ENCODE measurements at places on chromosomes 7 and 10. TPM values are rescaled to one million over a fixed set of nuclear protein-coding genes. Genes with fewer than 3 reads are reported as not detected.

Gene TRPV5
- 0.15 TPM for total RNA-seq

Gene IDI2
- total RNA-seq: not detected

DNA sequence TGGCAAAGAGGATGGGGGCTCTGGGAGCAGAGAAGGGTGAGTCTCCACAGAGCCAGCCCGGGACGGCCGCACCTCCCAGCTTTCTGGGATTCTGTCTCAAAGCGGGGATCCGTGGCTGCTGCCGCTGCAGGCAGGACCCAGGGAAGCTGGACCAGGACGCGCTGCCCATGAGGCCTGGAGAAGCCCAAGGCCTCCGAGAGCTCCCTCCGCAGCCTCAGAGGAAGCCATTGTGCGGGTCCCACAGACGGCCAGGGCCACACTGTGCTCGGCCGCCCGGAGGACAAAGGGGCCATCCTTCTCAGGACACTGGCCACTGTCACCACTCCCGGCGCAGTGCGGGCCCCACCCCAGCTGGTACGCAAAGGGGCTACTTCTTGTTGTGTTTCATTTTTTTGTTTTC lies 79.3 kb upstream of the PDGFA start:
- H3K27ac ChIP-seq: no peak overlapping the region
- no peaks in the 10 kb centered on the region for H3K4me1 ChIP-seq
- peaks cover 5% of the 10 kb centered on the region for H3K27me3 ChIP-seq
- no peak for DNase-seq
- no peaks in the 10 kb centered on the region for H3K36me3 ChIP-seq

- peaks cover 22% of the 10 kb centered on the region for H3K27me3 ChIP-seq
- H3K36me3 ChIP-seq: no peaks in the 10 kb centered on the region
- H3K4me1 ChIP-seq: peaks cover 2% of the 10 kb centered on the region
- H3K27ac ChIP-seq: no peak overlapping the region
These were observed 27.7 kb upstream of the VAX1 start for GRCh38 chr10:117165538-117166417.

DNA sequence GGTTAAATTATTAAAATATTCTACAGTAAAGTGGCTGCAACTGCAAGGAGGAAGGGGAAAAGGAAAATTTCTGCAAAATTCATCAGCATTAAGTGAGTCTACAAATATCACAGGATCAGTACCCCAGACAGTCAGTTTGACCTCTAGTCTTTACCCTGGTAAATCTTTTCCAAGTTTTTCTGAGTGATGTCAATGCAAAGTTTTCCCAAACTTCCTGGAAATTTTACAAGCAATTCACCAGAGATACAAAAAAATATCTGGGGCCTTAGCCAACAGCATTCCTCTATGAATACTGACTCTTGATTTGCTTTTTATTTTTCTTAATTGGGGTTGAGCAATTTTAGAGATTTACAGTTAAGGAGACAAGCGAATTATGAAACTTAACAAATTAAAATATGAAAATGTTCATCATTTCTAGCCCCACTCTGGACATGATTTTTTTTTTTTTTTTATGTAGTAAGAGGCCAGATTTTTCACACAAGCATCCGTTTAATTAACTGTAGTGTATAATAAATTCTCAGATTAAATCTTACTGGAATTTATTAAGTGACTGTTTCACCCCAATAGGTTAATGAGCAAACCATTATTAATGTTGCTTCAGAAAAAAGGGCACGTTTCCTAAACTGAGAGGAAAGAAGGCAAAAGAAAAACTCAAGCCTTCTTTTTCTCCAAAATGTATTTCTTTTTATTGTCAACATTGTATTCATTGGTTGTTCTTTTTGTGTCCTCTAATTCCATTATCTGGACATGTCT lies 539.5 kb upstream of the FZD8 start:
- no peaks in the 10 kb centered on the region for H3K36me3 ChIP-seq
- peaks cover 1% of the 10 kb centered on the region for H3K4me1 ChIP-seq

DNA sequence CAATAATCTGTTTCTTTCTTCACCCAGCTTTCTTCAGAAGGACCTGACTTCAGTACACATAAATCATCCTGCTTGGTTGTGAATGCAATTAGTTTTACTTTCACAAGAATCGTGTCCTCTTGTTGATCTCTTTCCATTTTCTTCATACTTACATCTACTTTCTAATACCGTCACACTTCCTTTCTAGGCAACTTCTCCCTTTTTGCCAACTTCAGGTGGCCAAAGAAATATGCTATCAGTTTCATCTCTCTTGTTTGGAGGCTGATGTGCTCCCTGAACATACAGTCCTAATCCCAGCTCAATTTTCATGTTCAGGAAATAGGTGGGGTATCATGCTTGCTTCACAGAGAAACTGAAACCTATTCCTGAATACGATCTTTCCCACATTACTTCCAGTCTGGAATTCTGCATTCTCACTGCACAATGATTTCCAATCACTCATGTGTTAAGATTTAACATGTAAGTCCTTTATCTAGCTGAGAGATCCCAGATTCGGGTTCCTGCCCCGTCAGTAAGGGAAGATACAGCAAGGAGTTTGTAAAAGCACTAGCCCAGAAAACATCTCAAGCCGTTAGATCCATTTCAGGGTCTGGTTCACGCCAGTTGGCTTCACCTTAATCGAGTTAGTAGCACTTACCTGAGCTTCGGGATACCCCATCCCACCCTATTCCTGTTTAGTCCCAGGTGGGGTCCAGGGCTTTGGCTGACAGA lies 994 bp downstream of the SLC25A28 start:
- no peaks in the 10 kb centered on the region for H3K36me3 ChIP-seq
- peak overlapping the region; percentile 89 for H3K4me3 ChIP-seq
- no peak for DNase-seq
- peaks cover 10% of the 10 kb centered on the region for H3K27me3 ChIP-seq

DNA sequence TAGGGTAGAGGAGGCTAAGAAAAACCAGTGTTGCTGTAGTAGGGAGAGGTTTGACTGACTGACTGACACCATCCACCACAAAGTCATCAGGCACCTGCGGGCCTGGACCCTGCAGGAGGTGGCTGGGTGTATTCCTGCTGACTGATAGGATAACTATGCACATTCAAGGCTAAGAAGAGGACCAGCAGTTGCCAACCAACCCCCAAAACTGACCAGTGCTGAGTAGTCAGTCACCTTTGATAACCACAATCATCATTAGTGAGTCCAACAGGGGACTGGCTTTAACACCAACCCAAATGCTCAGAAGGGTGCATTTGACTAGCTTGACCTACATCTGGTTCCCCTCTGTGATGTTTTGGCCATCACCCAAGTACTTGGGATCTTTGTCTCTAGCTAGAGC lies 30.5 kb downstream of the PLXNA4 start:
- no peak overlapping the region for H3K4me3 ChIP-seq
- DNase-seq: no peak
- H3K27ac ChIP-seq: no peak overlapping the region
- H3K4me1 ChIP-seq: peaks cover 4% of the 10 kb centered on the region
- H3K36me3 ChIP-seq: peaks cover 2% of the 10 kb centered on the region
- no peaks in the 10 kb centered on the region for H3K27me3 ChIP-seq
